ENCODE measurements at places on chromosomes 2 and 18. TPM values are rescaled to one million over a fixed set of nuclear protein-coding genes. Genes with fewer than 3 reads are reported as not detected.

DNA sequence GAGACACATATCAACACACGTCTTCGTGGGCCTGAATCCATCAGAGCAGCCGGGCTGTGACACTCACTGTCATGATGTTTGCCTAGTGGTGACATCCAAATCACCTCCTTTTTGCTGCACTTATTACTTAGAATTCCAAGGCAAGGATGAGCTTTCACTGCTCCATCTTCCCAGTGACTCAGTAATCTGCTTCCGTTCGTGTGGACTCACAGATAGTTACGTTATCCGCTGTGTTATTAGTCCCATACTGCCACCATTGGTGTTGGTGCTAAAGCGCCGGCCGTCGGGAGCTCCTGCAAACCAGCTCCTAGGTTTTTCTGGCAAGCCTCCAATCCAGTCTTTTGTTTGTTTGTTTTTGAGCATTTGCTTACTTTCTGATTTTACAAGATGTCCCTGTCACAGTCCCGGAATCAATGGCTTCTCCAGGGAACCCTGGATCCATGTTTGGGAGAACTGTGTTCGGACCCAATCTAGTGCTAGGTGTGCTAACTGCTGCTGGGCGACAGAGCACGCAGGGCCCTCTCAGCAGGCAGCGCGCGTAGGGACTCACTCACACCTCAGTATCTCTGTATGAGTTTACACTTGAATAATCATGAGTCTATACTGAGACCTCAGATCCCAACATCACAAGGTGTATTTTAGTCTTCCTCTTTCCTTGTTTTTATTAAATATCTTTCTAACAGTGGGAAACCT, 42.6 kb downstream of the HDAC4 start:
- no peak for DNase-seq
- peaks cover 6% of the 10 kb centered on the region for H3K4me1 ChIP-seq
- no peaks in the 10 kb centered on the region for H3K27me3 ChIP-seq
- no peak overlapping the region for H3K4me3 ChIP-seq
- no peak overlapping the region for H3K27ac ChIP-seq

GRCh38 chr2:22855081-22855480, 529.9 kb upstream of the KLHL29 start:
- no peak overlapping the region for H3K4me3 ChIP-seq
- no peak overlapping the region for H3K27ac ChIP-seq
- no peak for DNase-seq
- H3K4me1 ChIP-seq: no peaks in the 10 kb centered on the region
- H3K27me3 ChIP-seq: no peaks in the 10 kb centered on the region

DNA sequence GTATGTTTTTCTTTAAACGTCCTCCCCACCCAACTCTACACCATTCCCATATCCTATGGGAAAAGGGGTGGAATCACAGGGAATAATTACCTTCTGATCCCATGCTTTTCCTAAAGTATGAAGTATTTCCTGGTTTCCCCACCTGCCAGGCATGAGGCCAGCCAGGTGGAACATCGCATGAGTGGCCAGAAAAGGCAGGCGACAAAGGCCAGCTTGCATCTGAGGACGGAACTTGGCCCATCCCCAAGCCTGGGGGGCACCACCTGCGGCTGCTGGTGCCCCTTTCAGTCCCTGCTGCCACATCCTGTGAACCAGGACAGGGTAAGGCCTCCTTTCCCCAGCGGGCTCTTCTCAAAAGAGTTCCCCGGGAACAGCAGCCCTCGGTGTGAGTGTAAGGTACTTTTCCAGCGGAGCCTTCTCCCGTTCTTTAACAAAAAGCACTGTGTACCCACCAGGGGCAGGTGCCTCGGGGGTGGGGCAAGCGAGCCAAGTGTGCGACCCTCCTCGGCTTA, 1.2 kb upstream of the ERFE start:
- peaks cover 12% of the 10 kb centered on the region for H3K27me3 ChIP-seq
- no peak overlapping the region for H3K27ac ChIP-seq
- H3K4me3 ChIP-seq: no peak overlapping the region
- DNase-seq: no peak
- no peaks in the 10 kb centered on the region for H3K36me3 ChIP-seq

DNA sequence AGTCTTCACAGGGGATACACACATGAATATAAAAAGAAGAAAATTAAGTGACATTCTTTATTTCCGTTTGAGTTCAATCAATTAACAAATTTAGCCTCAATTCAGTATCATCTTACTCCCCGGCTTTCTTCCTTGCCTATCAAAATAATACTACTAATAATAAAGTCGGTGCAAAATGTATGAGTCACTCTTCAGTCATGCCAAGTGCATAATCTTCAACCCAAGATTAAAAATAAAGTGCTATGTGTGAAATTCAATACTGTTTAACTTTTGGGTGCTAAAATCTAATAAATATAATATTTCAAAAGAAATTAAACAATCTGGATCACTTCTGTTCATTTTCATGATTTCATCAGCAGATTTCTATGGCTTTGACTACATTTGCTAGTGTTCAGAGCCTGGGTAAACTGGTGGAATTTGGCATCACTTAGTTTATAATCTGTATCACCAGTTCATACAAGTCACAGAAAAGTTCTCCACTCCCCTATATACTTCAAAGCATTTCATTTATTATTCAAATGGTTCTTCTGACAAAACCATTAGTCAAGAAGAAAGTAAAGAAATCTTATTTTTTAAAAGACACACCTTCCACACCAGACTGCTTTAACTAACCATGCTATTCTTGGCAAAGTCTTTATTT, 183.6 kb downstream of the THADA start:
- DNase-seq: no peak
- no peaks in the 10 kb centered on the region for H3K4me1 ChIP-seq

The PDCD1 gene
- 42.0 TPM for total RNA-seq

The FEV gene
- total RNA-seq: not detected

The LRRC30 gene
- total RNA-seq: not detected

The SLC14A1 gene
- 6.0 TPM for total RNA-seq

The SPC25 gene
- 18.5 TPM for total RNA-seq

- peaks cover 3% of the 10 kb centered on the region for H3K4me1 ChIP-seq
- no peaks in the 10 kb centered on the region for H3K36me3 ChIP-seq
- no peak overlapping the region for H3K4me3 ChIP-seq
- no peak for DNase-seq
- H3K27ac ChIP-seq: no peak overlapping the region
Observed at GRCh38 chr2:121805766-121806143, 50.3 kb downstream of the TSN start.

DNA sequence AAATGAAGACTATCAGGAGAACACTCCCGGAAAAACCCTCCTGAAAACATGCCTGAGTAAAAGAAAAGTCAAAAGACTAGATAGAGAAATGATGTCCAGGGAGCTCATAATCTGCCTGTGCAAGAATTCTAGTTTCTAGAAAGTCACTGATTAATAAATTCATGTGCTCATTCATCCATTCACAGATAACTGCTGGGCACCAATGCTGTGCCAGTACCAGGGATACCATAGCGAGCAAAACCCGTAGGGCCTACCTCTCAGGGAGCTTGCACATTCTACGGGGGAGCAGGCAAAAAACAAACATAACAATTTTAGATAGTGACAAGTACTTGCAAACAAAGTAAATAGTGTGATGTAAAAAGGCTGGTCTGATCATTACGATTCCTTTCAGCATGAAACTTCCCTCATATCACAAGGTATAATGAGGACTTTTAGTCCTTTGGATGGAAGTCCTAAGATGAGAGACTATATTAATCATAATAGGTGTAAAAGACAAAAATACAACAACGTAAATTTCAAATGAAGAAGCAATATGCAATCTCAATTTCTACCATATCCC, 289.9 kb downstream of the AFF3 start:
- no peak overlapping the region for H3K4me3 ChIP-seq
- no peaks in the 10 kb centered on the region for H3K4me1 ChIP-seq
- no peak for DNase-seq
- no peak overlapping the region for H3K27ac ChIP-seq
- no peaks in the 10 kb centered on the region for H3K36me3 ChIP-seq
- H3K27me3 ChIP-seq: peaks cover 1% of the 10 kb centered on the region

GRCh38 chr2:202377207-202377761, 1.2 kb downstream of the BMPR2 start:
- peak overlapping the region; percentile 96 for H3K4me3 ChIP-seq
- H3K4me1 ChIP-seq: peaks cover 30% of the 10 kb centered on the region
- no peak for DNase-seq
- H3K27ac ChIP-seq: peak overlapping the region; percentile 61

The ACVR1C gene
- 0.57 TPM for total RNA-seq

- no peaks in the 10 kb centered on the region for H3K4me1 ChIP-seq
- no peak overlapping the region for H3K27ac ChIP-seq
- H3K27me3 ChIP-seq: no peaks in the 10 kb centered on the region
- H3K36me3 ChIP-seq: no peaks in the 10 kb centered on the region
- no peak overlapping the region for H3K4me3 ChIP-seq
- no peak for DNase-seq
Observed at GRCh38 chr2:209872675-209873074, 101.0 kb downstream of the UNC80 start.

GRCh38 chr2:207227749-207228145, 62.0 kb upstream of the KLF7 start:
- H3K4me1 ChIP-seq: peaks cover 70% of the 10 kb centered on the region
- no peak overlapping the region for H3K4me3 ChIP-seq
- H3K36me3 ChIP-seq: peaks cover 5% of the 10 kb centered on the region
- DNase-seq: no peak

- H3K27ac ChIP-seq: no peak overlapping the region
- H3K36me3 ChIP-seq: no peaks in the 10 kb centered on the region
- no peak for DNase-seq
- H3K27me3 ChIP-seq: peaks cover 60% of the 10 kb centered on the region
- H3K4me1 ChIP-seq: peaks cover 12% of the 10 kb centered on the region
Observed at GRCh38 chr18:48140731-48141130, 210.3 kb upstream of the SMAD2 start.

The PPP1R1C gene
- total RNA-seq: not detected

DNA sequence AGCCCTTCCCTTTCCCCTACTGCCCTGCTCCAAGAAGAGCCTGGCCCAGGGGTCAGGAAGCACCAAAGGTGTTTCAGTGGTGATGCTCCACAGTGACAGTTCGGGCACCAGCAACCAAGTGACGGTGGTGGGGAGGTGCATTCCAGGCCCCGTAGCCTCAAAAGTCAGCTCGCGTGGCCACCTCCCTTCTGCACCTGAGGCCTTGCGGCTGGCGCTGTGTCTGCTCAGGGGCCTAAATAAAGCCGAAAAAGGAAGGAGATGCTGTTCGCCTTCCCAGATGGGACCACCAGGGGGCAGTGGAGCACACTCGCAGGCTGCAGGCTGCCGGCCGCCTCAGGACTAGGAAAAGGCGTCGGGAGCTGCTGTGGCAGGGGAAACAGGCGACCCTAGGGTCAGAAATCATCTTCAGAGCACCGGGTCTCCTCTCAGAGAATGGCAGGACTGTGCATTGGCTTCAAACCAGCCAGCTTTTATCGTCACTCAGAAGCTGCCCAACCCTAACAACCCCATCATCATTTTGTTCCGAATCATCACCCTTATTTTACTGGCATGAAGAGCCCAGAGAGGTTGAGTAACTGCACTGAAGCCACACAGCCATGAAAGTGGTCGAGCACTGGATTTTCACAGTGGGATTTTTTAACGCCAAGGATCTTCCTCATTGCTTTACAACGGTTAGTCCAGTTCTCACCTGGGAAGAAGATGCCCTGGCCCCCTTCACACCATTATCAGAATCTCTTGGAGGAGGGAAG, 213.0 kb upstream of the CELF4 start:
- peak; percentile 26 for DNase-seq
- H3K27ac ChIP-seq: no peak overlapping the region
- H3K4me3 ChIP-seq: no peak overlapping the region
- H3K36me3 ChIP-seq: no peaks in the 10 kb centered on the region

The ASB18 gene
- not detected for total RNA-seq

The CCDC74B gene
- 0.94 TPM for total RNA-seq

DNA sequence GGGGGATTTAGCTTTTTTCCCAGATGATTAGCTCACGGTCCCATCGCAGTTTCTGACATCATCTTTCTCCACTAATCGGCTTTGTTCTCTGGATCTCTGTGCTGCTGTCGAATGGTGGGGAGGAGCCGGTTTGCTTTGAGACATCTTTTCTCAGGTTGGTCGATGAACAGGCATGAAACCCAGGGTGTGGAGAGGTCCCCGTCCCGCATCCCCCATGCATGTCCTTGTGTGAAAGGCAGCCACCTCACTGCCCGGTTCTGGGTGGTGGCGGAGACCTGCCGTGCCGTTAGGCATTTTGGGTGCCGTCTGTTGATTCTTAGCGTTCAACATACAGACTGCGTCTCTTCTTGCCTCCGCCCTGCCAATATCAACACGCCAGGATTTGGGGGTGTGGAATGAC, 57.8 kb downstream of the CTDP1 start:
- H3K27ac ChIP-seq: no peak overlapping the region
- no peak overlapping the region for H3K4me3 ChIP-seq
- DNase-seq: no peak
- no peaks in the 10 kb centered on the region for H3K4me1 ChIP-seq

- H3K36me3 ChIP-seq: no peaks in the 10 kb centered on the region
- no peak overlapping the region for H3K4me3 ChIP-seq
- no peak overlapping the region for H3K27ac ChIP-seq
- no peak for DNase-seq
Observed at GRCh38 chr2:199762963-199763362, 88.0 kb downstream of the FTCDNL1 start.

DNA sequence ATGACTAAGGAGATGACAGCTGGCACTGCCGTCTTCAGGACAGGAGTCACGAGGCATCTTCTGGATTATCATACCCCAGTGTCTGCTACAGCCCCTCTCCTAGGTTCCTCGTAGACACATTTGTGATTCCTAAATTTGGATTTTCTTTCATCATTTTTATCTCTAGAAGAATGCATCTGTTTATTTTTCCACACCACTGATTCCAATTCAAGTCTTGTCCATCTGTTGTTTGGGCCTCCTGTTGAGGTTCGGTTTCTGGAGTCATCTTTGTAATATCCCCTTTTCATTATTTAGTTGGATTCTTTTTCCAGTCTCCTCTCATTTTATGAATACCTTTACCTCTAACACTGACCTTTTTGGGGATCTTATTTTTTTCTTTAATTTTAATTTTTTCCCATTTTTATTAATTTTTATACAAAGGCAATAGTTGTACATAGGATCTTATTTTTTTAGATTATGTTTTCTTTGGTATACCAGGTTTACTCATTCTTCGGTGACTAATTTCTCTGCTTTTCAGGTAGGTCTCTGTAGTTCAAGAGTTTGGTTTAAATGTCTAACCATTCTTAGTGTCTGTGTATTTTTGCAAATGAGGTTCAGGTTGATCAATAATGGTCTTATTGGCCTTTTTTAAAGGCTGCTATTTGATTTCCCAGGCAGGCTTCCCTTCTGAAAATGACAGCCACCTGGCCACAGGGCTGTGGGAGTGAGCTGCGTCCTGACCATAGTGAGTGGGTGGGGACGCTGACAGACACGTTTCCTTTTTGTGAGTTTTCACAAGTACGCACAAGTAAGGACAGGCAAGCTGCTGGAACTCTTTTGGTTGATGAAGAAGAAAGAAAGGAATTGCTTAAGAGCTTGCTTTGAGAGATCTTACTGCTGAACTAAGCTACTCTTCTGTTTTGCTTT, 34.5 kb downstream of the FARP2 start:
- H3K27me3 ChIP-seq: no peaks in the 10 kb centered on the region
- H3K27ac ChIP-seq: no peak overlapping the region
- peaks cover 17% of the 10 kb centered on the region for H3K4me1 ChIP-seq
- no peak overlapping the region for H3K4me3 ChIP-seq
